ENCODE measurements at places on chromosomes 6 and 20.

GRCh38 chr20:58793512-58794420 lies 56.9 kb downstream of the GNAS-AS1 start:
- DNase-seq: no peak

DNA sequence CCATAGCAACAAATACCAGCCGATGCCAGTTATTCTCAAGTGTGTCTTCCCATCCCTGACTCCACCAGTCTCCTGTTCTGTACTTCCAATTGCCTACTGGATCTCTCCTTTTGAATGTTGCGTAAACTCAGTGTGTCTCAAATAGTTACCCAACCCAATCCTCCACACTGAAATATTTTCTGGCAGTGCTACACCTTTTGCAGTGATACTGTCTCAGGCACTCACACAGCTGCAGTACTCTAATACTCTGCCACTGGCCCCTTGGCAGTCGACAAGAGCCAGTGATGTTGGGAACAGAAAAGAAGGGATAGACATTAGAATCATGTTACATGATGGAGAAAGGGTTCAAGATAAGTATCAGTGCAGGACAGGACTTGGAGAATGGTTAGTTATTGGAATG lies 31.8 kb upstream of the FOXO3 start:
- no peak for DNase-seq

- DNase-seq: peak; percentile 50
Observed at GRCh38 chr6:47478233-47479139, 897 bp downstream of the CD2AP start.

DNA sequence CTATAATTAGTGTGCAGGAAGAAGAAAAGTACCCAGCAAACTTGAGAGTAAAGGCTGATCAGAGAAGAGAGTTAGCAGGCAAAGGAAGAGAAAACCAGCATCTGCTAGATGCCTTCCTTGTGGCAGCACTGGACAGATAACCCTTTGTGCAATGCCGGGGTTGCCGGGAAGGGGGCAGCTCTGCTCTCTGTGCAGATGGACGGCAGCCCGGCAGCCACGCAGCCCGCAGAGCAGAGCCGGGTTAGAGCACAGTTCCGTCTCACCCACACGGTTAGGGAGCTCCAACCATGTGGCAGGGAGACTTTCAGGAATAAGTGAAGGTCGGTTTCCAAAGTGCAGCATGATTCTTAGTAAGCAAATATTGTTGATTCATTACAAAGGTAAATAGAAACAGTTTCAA lies 80.0 kb upstream of the RPS6KA2 start:
- DNase-seq: peak; percentile 41

DNA sequence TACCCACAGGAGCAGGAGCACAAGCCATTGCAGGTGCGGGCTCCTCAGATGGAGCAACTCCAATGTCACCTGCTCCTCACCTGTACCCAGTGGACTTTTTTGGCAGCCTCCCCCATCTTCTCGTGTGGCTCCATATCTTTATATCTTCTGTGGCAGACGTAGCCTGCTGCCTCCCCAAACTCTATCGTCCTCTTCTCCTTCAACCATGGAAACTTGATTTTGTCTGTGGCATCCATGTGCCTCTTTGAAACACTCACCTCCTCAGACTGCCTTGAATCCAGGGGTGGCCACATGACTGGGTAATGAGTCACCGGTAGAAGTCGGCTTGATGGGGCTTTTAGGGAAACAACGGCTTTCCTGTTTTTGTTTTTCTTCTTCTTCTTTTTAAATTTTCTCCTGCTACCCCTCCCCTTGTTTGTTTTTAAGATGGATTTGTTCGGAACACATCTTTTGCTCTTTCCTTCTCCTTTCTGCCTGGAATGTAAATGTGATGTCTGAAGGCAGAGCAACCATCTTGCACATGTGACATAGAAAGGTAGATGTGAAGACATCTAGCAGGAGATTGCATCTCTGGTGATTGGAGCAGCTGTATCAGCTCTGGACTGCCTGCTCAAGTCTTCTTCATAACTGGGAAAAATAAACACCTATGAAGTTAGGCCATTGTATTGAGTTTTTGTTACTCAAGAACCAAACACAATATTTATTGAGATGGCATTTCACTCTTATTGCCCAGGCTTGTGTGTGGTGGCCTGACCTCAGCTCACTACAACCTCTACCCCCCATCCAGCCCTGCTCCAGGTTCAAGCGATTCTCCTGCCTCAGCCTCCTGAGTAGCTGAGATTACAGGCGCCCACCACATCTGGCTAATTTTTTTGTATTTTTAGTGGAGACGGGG lies 69.9 kb upstream of the DDR1 start:
- no peak for DNase-seq

All from NCI-H82 (cell line).